ENCODE measurements at places on chromosomes 3 and 15. TPM values are rescaled to one million over a fixed set of nuclear protein-coding genes. Genes with fewer than 3 reads are reported as not detected.

- DNase-seq = no peak
Observed at GRCh38 chr3:45387636-45388348, 584 bp upstream of the LARS2 start.

DNA sequence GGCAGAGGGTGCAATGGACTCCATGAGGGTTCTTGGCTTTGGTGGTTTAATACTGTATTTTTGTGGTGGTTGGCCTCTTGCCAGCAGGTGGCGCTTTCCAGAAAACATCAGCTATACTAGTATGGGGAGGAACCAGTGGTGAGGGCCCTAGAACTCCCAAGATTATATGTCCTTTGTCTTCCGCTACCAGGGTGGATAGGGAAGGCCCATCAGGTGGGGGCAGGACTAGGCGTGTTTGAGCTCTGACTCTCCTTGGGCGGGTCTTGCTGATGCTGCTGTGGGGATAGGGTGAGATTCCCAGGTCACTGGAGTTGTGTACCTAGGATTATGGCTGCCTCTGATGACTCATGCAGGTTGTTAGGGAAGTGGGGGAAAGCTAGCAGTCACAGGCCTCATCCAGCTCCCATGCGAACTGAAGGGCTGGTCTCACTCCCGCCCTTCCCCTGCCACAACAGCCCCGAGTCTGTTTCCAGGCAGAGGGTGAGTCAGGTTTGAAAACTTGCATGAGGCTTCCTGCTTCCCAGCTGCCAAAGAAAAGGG is 357.7 kb downstream of the OTOL1 start:
- DNase-seq = peak; percentile 33

DNA sequence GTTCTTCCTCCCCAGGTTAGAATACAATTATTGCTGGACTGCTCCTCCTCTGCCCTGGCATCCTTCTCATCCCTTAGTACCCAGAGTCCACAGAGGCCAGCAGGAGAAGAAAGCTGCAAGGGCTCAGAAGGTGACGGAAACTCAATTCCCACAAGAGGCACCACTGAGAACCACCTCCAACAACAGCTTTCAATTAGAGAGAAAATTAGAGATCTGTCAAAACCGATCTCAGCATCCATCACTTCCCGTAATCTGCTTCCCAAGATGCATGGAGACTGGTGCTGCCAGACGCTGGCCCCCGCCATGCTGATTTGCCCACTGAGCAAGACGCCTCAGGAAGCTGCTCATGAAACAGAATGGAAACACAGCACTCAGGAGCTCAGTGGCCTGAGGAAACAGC is 135.0 kb upstream of the PRICKLE2 start:
- no peak for DNase-seq

GRCh38 chr15:67137319-67137718 is 71.9 kb downstream of the SMAD3 start:
- no peak for DNase-seq

DNA sequence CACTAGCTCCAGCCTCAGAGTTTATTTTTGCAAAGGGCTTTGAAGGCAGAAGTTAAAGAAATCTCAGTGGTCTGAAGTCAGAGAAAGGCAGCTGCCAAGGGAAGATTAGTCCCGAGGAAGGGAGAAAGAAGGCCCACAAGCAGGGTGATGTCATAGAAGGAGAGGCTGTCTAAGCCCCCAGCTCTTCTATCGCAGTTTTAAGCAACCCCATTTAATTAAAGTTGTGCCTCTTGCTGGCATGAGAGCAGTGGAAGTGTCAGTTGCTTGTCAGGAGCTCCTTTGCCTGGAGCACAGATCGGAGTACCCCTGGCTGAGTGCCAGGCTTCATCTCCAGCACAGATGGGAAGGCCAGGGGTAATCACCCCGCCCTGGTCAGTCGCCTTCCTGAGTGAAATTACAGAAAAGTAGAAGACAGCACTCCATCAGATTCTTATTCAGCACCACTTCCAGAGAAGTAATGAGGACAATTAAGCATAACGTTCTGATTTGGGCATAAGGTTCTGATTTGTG is 530.7 kb downstream of the EPHB1 start:
- DNase-seq = no peak

DNA sequence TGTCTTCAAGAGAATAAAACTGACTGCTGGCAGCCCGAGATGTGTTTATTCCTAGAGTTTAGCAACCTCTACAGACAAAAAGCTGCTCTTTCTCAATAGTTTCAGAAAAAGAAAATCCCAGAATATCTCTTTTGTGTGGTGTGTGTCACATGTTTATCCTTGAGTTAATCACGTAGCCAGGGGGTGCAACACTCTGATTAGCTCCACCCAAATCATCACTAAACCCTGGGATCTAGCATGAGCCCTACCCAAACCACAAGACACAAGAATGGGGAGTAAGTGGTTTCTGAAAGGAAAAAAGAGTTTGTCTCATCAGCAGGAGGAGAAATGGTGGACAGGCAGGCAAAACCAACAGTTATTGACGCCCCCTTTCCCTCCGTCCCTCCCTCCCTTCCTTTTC is 78.5 kb upstream of the AGBL1 start:
- peak; percentile 9 for DNase-seq

GRCh38 chr3:113721636-113722035 is 24.4 kb downstream of the NAA50 start:
- DNase-seq = no peak

DNA sequence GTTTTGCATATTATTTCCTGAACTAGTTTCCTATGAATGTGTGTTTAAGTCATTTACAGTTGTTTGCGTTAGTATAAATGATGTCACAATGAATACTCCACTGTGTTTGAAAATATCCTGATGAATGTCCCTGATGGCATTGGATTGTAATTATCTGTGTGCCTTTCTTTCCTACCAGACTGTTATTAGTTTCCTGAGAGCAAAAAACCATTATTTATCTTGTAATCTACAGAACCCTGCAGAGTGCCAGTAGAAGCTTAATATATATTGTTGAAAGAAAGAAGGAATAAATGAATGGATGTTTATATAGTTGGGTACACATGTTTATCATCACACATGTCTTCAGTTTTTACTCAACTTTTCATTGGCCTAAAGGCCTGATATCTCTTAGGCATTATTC is 312.6 kb downstream of the AGBL1 start:
- no peak for DNase-seq

DNA sequence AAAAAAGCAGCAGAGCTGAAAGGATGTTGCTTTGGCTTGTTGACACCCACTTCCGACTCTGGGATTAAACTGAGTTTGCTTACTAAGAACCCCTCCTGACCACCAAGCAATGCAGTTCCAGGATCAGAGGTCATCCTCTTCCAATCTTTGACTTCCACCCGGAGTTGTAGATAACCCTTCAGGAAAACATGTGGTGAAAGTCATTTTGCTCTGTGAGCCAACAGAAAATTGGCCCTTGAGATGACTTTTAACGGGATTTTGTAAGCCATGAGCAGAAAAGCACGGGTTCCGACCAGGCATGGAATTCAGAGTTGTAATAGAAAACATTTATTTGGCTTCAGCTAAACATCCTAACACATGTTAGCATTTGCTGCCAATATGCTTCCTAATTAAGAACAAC is 171.6 kb upstream of the NR2F2 start:
- no peak for DNase-seq

- peak; percentile 90 for DNase-seq
Observed at GRCh38 chr3:52385157-52385556, 59.7 kb downstream of the SEMA3G start.

Gene SLC28A2
- total RNA-seq = not detected

Gene CPA3
- not detected for total RNA-seq

Gene CKMT1B
- 4.4 TPM for total RNA-seq

Gene MAPKAPK3
- total RNA-seq = 77.5 TPM

Gene EPHB1
- total RNA-seq = 9.1 TPM

Gene AHSG
- not detected for total RNA-seq
